ENCODE measurements at places on chromosomes 5 and 9.

DNA sequence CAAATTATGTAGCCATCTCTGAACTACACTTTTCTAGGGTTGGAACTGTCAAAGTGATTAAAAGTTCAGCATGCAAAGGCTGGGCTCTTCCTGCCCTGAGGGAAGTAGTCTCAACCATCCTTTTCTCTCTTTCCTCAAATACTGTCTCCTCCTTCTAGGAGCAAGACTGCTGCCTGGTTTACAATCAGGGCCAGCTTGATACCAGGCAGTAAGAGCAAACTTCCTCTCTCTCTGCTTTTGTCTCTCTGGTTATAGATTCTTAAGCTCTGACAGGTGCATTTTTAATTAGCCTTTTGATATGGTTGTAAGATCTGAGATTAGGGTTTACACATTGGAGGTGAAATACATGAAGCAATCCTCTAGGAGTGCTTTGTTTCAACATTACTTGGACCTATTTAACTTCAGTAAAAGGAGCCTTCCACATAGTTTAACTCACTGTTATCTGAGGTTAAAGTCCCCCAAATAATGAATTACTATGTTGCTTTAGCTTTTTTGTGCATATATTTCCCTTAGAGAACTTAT is 436.1 kb downstream of the SPATA31D1 start:
- DNase-seq: no peak

GRCh38 chr5:134533115-134533815 is 7.8 kb downstream of the JADE2 start:
- no peak for DNase-seq

GRCh38 chr5:118777189-118777736 is 211.1 kb downstream of the DTWD2 start:
- no peak for DNase-seq

DNA sequence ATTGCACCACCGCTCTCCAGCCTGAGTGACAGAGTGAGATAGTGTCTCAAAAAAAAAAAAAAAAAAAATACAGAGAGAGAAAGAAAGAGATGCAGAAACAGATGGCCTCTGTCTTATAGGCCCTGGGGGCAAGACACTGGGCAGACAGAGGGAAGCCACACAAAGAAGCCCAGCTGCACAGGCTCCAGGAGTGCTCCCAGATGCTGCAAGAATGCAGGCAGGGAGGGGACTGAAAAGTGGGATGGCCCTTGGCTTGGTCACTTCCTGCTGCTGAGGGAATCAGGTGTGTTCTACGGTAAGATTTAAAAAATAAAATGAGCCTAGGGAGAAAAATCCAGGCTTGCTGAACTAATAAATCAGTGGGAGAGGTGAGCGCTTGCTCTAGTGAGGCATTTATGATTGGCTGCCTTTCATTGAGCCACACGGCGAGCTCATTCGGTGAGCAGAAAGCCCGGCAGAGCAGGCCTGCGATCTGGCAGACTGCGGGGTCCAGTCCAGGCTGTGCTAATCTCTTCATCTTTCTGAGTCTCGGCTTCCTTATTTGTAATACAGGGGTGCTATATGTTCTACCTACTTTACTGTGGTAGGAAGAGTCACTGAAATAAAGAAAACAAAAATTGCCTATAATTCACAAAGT is 80.6 kb downstream of the RAD23B start:
- DNase-seq: no peak

DNA sequence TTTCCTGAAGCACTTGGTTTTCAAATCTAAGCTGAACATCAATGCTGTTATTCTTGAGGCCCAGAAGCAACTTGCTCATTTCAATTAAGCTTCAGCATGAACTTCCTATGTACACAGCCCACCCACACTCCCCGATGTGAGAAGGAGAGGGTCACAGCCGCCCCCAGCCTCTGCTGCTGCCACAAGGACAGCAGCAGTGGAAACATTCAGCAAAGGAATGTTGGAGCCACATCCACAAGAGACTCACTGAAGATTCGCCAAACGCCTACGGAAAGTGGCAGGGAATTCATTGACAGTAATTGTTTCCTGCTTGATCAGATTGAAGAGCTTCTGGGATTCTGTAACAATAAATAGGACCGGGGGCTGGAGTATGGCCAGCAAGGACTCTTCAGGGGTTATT is 2.9 kb downstream of the TGFBI start:
- DNase-seq: no peak

GRCh38 chr5:67197536-67197935 is 937 bp upstream of the CD180 start:
- no peak for DNase-seq

DNA sequence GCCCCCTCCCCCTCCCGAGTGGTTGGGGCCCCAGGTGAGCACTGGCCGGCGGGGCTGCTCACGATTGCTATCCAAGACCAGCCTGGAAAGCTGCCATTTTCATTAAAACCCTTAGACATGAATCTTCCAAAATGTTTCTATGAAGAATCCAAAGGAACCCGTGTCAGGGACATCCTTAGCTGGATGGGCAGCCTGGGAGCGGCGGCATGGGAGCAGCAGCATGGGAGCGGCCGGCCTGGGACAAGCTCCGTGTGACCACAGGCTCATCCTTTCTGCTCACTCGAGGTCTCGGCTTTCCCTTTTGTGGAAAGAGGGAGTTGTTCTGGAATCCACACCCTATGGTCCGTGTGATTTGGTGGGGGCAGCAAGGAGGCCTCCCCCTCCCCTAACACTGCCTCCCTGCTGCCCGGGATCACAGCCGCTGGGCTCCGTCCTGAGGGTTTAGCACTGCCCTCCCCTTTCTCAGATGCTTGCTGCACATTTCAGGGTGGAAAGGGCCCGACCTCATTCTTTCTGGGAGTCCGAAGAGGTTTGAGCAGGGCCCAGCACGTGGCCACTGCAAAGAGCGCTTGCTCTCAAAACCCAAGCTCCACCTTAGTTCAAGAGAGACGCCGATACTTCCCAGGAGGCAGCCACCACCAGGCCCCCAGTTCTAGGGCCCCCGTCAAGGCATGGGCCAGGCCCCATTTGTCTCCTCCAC is 127.7 kb downstream of the RXRA start:
- DNase-seq: no peak

DNA sequence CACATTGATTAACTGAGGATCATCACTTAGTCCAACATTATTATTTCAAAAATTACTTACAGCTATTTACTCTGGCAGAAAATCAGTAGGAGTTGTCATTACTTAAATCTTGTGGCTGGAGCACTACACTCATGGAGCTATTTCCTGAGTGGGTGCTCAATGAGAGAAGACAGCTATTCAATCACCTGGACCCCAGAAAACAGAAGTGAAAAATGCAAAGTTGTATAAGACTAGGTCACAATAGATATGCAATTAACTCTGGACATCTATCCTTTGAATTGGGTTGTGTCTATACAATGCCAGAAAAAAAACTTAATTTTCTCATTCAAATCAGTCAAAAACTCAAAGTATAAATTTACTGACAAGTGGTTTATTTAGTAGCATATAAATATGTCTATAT is 340.9 kb downstream of the EFNA5 start:
- DNase-seq: no peak

- no peak for DNase-seq
These were observed 129.5 kb downstream of the NIPBL start for GRCh38 chr5:37005946-37006540.

DNA sequence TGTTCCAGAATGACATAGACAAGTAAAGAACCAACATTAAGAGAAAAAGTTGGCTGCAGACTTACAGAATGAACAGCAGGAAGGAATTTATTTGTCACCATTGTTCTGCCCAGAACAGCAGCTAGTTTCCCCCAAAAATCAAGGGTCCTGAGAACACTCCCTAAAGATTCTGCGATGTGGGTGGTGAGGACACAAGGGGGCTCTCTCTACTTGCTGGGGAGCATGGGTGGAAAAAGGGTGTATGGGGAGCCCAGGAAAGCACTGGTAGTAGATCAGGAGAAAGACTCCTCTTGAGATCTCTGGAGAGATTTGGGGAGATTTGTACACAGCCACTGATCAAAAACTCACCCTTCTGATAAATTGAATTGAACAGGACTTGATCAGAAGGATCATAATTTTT is 316.5 kb downstream of the KCTD16 start:
- no peak for DNase-seq

GRCh38 chr9:92564504-92564903 is 28.7 kb upstream of the ECM2 start:
- DNase-seq: no peak
